HepG2 (cell line): ENCODE measurements at places on chromosomes 6 and 20. TPM values are rescaled to one million over a fixed set of nuclear protein-coding genes. Genes with fewer than 3 reads are reported as not detected.
A peak's percentile ranks its signal among the peaks of the same experiment; 100 is the strongest.

ULBP2 gene
- not detected in 2 replicates for total RNA-seq

DNA sequence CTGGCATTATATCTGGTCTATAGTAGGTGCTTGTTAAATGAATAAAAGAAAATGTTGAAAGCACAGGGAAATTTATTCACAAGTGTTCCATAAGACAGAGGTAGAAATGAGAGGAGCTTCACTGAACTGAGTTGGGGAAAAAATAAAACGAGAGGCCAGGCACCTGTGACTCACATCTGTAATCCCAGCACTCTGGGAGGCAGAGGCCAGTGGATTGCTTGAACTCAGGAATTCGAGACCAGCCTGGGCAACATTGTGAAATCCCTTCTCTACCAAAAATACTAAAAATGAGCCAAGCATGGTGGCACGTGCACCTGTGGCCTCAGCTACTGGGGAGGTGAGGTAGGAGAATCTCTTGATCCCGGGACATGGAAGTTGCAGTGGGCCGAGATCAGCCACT is 28.1 kb upstream of the IBTK start:
- DNase-seq: no peak

DNA sequence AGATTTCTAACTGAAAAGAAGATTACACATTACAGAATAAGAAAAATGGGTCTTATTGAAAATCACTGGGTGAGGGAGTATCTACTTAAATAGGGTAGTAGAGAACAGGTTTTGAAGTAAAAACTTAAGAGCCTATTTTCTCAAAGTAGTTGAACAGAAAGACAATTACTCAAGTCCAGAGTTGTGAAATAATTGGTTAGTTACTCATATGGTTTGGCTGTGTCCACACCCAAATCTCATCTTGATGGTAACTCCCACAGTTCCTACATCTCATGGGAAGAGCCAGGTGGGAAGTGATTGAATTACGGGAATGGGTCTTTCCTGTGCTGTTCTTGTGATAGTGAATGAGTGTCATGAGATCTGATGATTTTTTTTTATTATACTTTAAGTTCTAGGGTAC is 1035.3 kb upstream of the GJE1 start:
- DNase-seq: no peak

- no peak for DNase-seq
Measured at GRCh38 chr20:14902432-14903089, 565.1 kb upstream of the FLRT3 start.

LPA gene
- not detected in 2 replicates for total RNA-seq

DNA sequence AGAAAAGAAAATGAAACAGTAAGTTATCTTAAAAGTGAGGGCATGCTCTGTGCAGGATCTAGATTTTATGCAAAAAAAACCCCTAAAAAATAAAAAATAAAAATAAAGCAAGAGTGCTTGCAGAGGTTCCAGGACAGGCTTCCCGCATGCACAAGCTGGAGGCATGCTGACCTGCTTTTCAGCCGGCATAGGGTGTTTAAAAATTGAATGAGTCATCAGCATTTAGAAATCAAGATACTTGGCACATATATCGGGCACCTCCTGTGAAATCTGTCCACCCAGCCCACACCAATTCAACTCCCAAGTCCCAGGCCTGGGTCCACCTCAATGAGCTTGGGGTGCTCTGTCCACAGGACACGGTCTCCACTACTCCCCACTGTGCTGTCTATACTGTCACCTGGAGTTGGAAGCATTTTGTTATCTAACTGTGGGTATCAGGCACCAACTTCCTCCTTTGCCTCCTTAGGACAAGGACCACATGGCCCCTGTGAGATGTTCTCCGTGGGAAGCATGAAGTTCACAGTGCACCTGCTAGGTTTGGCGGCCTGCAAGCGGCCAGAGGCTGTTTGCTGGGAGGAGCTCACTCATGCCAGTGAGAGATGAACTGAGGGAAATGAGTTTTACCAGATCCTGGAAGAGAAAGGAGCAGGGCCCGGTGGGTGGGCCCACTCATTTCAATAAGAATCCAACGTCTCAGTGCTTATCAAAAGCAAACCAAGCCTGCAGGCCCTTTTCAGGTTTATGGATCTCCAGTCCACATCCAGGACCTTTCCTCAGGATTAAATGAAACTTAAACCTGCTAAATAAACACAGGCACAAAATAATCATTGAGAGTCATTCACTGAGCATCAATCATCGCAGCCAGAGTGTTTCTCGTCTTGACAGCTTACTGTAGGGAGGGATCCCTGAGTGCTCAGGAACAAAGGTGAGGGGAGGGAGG is 121.1 kb downstream of the FOXA2 start:
- no peak for DNase-seq

TBP gene
- 21.7 and 25.9 TPM in 2 replicates for total RNA-seq

GRCh38 chr6:135901774-135902524 is 50.4 kb downstream of the PDE7B start:
- no peak for DNase-seq

- DNase-seq: peak; percentile 68
Measured at GRCh38 chr6:3438190-3439167, 18.4 kb downstream of the SLC22A23 start.
